ENCODE measurements at places on chromosomes 6 and 20.

DNA sequence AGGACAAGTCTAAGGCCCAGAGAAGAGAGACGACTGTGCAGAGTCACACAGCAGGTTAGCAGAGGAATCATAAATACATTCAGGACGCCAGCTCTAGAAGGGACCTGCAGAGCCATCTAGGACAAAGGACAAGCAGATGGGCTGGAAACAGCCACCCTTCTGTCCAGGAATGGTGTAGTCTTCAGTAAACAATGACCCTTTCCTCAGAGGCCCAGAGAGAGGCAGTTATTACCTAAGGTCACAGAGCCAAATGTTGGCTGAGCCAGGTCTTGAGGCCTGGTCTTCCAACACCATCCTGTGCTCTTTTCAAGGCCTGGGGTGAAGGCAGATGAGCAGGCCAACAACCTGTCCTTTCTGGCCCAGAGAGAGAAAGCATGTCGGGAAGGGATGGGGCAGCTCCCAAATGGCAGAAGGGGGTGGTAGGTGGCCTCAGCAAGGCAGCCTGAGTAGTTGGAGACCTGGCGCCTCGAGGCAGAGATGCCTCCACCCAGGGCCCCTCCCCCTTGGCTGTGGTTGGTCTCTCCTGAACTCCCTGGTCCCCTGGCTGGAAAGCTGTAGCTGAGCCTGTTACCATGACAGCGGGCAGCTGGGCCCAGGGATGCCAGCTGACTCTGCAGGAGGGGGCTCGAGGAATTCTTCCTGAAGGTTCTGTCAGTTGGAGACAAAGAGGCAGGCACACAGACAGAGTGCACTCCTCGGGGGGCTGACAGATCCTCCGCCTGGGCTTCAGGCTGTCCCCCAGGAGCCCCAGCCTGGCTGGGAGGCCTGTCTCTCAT is 24.8 kb downstream of the EPB41L1 start:
- DNase-seq: no peak

GRCh38 chr6:34154668-34155447 is 9.0 kb upstream of the GRM4 start:
- DNase-seq: peak; percentile 70

DNA sequence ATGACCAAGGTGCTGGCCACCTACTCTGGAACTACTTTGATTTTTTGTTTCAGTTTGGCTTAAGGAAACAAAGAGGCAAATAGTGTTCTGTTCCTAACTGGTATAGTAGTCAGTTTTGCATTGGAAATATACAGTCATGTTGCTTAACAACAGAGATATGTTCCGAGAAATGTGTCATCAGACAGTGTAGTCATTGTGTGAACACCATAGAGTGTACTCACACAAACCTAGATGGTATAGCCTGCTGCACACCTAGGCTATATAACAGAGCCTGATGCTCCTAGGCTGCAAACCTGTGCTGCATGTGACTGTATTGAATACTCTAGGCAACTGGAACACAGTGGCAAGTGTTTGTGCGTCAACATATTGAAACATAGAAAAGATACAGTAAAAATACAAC is 80.4 kb downstream of the ARID1B start:
- DNase-seq: peak; percentile 54

DNA sequence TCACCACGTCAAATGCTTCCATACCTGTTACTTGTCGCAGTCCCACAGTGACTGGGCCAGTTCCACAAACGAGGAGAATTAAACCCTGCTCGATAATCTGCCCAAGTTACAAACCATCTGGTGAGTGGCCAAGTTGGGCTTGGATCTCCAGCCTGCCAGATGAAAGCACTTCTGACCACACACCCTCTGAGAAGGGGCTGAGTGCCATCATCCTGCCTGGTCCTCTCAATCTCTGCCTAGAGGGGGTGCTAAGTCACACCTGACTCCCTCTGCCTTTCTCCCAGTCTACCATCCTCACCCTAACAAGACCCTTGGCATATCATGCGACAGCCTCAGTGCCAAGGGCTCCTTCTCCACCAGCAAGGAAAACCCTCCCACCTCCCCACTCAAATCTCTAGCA is 15.8 kb downstream of the RRP36 start:
- no peak for DNase-seq

GRCh38 chr6:165660857-165661663 is 2.0 kb downstream of the PDE10A start:
- DNase-seq: no peak

DNA sequence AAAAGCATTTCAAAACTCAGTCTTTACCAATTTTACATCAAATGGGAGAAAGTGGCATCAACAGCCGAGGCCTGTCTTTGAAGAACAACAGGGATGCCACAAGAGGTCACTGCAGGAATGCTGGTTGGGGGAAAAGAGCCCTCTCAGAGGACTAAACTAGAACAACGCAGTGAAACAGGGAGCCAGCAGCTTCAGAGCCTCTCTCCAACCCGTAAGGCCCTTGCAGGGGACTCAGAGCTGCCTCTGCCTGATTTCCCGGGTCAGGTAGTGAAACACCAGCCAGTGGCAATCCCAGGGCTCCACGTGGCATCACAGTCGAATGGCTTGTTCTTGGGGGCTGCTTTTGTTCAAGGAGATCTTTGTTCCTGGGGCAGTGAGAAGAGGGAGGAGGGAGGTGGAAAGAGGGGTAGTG is 55.0 kb upstream of the KCNK16 start:
- peak; percentile 79 for DNase-seq

- DNase-seq: peak; percentile 89
Observed at GRCh38 chr6:153117986-153118879, 12.8 kb downstream of the RGS17 start.

DNA sequence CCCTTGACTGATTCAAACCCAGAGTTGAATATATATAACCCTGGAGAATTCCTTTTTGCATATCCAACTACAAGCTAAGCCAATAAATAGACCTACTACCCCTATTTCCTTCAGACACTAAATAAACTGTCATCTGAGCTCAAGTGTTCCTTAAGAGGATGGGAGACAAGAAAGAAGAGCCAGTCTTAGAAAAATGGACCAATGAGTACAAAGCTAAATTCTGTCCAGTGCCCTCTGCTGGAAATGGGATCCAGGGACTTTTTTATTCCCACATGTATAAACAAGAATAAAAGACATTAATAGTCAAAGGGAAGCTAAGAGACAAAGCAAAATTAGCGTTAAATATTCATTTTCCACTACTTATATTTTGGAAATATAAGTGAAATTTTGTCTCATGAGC is 4.8 kb downstream of the PPP1R10 start:
- peak; percentile 61 for DNase-seq

DNA sequence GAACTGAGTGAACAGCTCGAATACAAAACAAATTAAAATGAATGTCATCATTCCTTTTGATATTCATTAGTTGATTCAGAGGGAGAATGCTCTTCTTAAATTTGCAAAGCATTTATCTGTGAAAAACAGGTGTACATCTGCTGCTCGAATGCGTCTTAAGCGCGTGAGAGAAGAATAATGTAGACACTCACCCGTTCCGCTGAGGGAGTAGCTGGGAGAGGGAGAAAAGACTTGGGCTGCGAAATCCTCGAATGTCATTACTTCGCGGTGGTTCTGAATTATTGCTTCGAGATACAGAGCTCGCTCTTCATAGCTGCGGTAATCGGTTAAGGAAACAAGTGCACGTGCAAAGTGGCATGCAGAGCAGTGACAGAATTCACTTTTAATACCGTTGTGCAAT is 43.9 kb downstream of the INSM1 start:
- no peak for DNase-seq

DNA sequence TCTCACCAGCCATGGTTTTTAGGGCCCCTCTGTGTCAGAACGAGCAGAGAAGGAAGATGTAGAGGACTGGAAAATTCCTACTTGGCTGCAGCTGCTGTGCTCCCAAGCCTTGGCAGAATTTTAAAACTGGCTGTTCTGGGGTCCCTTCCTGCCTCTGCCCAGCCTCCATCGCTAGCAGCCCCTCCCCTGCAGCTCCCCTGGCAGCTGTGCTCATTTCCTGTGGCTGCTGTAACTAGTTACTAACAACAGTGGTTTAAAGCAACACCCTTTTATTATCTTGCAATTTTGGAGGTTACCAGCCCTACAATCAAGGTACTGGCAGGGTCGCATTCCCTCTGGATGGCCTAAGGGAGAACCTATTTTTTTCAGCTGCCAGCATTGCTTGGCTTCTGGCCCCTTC is 3.7 kb upstream of the CST11 start:
- DNase-seq: no peak

- no peak for DNase-seq
Observed at GRCh38 chr6:138965291-138965874, 22.7 kb downstream of the REPS1 start.

GRCh38 chr6:90169374-90169773 is 127.3 kb downstream of the BACH2 start:
- no peak for DNase-seq

- no peak for DNase-seq
Observed at GRCh38 chr6:41428336-41428995, 93.1 kb downstream of the NCR2 start.
